ENCODE measurements at places on chromosomes 6 and 20.

DNA sequence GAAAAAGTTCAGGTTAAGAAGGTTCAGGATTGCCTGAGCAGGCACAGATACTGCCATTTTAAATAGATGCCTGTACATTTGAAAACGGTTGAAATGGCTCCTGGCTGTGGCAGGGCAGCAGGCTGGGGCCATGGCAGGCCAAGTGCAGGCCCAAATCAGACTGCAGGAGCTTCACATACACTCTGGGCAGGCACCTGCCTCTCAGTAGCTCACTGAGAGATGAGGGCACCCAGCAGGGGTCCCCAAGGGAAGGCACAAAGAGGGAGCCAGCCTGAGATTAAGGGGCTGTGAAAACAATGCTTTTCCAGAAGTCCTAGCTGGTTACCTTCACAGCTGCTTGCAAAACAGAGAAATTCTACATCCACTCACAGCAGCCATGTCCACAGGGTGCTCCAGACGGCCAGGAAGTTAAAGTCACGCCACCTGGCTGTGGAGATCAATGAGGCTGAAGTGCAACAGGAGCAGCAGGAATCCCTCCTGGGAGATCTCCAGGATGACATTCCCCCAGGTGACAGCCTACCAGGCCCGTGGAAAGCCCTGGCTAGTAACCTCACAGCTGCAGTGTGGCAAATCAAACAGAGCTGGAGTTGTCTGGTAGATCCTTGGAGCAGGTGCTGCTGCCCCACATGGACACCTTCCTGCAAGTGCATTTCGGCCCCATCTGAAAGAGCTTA, 6.2 kb upstream of the RAET1E start:
- no peak for DNase-seq

DNA sequence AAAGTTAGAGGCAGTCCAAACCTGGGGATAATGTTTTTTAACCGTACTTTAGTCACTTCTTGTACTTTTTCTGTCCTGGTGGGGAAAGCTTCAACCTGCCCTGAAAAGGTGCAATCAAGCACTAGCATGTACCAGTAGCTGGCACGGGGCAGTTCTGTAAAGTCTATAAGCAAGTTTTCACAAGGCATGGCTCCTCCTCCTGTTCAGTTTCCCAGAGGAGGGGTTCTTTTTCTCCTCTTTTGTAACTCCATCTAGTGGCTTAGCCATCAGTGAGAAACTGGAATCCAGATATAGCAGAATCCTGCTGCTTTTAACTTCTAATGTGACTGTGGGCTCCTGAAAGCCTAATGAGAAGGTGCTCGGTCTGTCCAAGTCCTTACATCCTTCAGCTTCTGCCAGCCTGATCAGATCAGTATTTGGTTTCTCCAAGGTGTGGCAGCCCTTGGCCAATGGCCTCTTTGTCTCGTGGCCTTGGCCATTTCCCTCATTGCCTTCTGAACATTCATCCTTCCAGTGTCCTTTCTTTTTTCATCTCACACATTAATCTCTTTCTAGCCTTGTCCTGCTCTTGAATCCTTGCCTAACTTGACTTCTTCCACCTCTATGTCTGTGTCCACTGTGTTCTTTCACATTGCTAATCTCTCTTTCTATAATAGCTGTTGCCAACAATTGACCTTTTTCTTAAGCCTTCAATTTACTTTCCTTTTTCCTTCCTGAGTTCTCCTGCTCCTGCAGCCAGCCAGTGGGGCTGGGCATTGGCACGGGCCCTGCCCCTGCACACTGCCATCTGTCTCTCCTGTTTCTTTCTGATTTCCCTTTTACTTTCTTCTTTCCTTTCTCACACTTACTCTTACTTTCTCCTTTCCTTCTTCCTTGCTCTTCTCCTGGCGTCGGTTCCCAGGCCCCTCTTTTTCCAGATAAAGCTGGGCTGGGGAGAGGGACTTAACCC, 222.0 kb upstream of the SYNCRIP start:
- no peak for DNase-seq

DNA sequence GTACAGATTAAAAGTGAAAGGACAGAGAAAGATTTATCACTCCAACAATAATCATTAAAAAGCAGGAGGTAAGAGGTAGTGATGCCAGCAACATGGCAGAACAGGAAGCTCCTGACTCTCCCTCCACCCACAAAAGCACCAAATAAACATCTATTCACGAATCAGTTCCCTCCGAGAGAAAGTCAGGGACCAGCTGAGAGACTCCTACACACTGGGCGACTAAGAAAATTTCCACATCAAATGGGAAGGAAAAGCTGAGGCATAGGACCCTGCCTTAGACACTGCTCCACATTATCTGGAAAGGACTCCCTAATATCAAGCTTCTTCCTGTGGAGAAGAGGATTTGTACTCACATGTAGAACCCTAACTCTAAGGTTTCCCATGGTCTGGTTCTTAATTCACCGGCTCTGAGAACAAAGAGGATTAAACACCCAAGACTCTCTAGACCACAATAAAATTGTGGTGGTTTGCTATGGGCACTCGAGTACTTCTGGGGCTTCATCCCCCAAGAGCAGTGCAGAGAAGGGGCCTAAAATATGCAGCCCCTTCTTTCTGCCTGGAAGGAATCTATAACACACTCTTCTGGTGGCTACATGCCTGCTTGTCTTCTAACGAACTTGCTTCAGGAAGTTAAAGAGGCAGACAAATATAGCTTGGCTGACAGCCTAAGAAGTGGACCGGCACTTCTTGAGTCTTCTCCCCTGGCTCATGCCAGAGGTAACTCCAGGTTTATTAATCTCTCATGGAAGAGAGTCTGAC, 29.4 kb upstream of the ASF1A start:
- no peak for DNase-seq

GRCh38 chr6:147554281-147554680, 45.8 kb downstream of the SAMD5 start:
- DNase-seq = no peak

GRCh38 chr6:74605922-74606581, 599.8 kb downstream of the COL12A1 start:
- DNase-seq = no peak

- DNase-seq = no peak
Observed at GRCh38 chr20:62161347-62161746, 17.8 kb downstream of the SS18L1 start.

DNA sequence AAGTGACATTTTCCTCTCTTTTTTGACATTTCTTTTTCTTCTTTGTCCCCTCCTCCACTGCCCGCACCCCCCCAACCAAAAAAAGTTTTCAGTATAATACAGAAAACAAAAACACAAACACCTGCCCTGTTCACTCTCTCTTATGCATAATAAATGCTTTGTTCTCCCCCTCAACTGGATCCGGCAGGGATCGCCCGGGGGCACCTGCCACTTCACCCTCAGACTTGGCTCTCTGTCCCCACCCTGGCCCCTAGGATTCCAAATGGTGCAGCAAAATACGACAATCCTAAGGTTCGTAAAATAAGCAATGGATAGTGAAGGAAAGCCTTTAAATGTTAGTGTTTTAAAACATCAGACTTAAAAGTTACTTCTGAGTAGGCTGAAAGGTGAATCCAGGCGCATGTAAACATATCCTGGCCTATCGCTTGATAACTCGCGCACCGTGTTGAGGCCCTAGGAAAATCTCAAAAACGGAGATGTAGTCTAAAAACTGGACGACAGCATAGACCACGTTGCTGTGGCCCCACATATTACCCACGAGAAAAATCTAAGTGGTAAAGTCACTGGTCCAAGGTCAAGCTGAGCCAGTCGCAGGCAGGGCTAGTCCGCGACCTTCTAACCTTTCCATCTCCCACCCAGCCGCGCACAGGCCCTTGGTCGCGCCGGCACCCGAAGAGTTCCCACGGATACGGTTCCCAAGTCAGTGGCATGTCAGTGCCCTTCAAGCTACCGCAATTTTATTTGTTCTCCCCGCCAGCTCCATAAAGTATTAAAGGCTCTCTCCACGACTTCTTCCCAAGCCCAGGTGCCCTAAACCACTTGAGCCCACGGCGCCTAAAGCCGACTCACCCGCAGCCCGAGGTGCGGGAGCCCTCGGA, 130.8 kb downstream of the OGFRL1 start:
- DNase-seq = no peak

- DNase-seq = no peak
Observed at GRCh38 chr20:47591231-47591630, 89.5 kb downstream of the NCOA3 start.

DNA sequence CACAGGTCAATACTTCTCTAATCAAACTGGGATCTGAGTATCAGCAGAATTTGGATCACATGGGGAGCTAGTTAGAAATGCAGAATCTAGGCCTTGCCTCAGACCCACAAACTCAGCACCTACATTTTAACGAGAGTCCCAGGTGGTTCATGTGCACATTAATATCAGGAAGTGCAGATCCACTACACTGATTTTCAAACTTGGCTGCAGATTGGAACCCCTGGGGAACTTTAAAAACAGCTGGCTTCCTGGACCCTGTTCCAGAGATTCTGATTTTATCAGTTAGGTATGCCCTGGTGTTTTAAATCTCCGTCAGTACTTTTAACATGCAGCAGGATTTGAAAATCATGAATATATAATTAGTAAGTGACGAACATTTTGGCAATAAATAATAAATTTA, 1.9 kb upstream of the CST8 start:
- DNase-seq = no peak

DNA sequence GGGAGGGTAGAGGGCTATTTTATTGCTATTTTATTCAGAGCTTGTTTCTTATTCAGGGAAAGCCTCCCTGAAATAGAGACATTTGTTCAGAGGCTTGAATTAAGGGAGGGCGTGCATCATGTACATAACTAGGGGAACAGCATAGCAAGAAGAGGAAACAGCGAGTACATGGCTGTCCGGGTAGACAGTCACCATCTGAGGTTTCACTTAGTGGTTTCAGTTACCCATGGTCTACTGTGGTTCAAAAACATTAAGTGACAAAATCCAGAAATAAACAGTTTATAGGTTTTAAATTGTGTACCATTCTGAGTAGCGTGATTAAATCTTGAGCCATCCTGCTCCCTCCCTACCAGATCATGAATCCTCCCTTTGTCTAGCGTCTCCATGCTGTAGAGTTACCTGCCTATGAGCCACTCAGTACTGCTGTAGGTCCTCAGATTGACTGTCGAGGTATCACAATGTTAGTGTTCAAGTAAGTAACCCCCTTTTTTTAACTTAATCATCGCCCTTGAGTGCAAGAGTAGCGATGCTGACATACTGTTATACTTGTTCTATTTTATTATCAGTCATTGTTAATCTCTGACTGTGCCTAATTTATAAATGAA, 791.5 kb downstream of the TFAP2A start:
- no peak for DNase-seq

DNA sequence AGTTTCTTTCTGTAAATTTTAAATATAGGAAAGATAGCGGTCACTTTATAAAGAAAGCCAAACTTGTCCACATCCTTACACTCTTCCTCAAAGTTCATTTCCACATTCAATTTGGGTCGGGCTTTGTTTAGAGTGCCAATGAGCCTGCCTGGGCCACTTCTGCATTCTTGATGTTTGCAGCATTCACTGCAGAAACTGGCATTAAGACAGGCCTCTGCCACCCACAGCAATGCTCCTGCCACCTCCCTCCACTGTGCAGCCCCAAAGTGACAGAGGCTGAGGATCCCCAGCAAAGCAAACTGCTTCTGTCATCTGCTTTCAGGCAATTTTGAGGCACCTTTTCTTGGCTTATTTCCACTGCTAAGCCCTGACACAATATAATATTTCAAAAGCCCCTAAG, 61.2 kb downstream of the TNFAIP3 start:
- no peak for DNase-seq

DNA sequence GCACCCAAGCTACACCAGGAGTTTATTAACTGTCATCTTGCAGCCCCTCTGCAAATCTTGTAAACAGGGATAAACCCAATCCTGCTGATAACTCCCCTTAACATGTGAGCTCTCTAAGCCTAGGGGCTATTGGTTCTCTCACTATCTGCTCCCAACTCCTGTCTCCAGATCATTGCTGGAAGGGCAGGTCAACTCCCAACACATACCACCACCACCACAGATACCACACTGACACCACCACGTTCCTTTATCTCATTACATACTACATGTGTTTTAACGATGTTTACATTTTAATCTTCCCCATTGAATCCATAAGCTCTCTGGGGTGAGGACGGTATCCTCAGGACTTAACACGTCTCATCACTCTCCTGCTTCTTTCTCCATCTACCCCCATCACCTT, 51.8 kb downstream of the SIM1 start:
- no peak for DNase-seq

DNA sequence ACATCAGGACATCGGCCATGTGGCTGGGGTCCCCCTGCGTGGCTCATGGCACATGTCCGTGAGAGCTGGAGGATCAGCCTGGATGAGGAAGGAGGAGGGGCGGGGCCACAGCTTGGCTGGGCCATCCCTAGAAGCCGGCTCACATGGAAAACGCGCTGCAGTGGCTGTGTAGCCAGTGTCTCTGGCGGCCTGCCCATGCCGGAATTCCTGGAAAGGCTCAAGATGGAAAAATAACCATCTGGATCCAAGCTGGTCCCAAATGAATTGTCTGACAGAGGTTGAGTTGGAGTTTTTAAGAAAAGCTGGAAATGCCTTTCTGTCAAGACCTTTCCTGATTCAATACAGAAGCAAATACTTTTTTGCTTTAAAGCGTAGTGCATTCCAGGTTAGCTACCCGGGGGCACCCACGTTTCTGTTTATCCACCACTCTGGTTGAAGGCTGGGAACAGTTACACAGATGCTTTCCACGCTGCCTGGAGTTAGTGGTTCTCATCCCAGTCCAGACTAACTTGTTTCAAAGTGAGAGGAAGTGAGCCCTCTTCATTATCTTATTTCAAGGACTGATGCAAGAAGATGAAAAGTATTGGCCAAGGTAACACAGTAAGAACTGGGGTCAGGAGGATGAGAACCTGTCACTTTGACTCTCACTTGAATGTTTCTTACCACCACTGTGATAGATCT, 99.0 kb downstream of the GMPR start:
- no peak for DNase-seq

GRCh38 chr20:8287340-8287739, 155.3 kb downstream of the PLCB1 start:
- no peak for DNase-seq

GRCh38 chr6:118744261-118744941, 93.0 kb upstream of the CEP85L start:
- no peak for DNase-seq

DNA sequence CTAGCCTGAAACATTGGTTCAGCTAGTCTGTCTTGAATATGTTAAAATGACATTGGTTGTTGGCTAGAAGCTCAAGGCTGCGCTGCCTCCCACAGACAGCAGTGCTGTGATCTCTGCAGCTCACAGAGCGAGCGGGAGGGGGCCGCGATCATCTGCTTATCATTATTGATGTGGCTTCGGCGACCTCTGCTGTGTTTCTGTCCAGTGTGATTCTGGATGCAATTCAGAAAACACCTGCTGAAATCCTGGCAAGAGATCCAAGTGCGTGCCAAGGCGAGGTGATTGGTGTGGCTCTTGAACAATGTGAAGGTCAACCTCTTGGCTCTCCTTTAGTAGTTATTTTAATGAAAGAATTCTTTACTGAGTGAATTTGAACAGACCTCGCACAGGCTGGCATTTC, 142.3 kb upstream of the SASH1 start:
- no peak for DNase-seq

Data from stimulated activated CD8-positive, alpha-beta memory T cell treated with anti-CD3 and anti-CD28 coated beads, Interleukin-4, amount 100 ng/mL, for 4 hours (primary cell).